CD4-positive, alpha-beta T cell treated with Interleukin-21 for 1 hour (primary cell): ENCODE measurements at places on chromosomes 3 and 15.

- no peak for DNase-seq
Measured at GRCh38 chr3:17508180-17508752, 234.2 kb downstream of the TBC1D5 start.

DNA sequence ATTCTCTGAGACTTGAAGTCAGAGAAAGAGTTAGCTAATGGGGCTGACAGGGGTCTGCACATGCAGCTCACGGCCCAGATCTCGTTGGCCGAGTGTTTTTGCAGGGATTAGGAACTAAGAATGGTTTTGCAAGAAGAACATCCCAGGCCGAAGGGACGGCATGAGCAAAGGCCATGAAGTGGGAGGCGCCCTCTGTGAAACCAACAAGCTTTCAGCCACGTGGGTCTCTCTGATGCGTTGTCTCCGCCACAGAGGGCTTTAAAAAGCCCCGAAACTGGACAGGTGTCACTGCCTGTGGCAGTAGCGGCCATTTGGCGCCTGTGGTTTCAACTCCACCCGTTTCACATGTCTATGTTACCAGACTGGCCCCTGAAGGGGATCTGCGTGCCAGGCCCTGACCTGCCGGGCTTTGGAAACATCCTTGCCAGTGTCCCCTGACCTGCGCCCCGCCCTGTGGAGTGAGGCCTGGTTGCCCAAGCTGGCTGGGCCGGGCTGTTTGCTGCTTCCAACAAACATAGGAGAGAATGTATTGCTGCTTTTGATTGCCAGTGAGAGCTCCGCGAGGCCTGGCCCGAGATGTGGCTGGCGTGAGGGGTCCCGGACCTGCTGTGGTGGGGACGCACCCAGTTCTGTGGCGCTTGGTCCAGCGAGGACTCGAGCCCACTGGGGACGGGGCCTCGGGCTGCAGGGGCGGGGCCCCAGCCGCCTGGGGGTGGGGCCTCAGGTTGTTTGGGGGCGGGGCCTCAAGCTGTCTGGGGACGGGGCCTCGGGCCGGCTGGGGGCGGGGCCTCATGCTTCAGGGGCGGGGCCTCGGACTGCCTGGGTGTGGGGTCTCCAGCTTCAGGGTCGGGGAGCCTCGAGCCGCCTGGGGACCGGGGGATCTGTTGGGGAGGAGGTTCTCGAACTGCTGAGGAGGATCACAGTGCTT is 30.4 kb downstream of the GOLGA6L2 start:
- DNase-seq: no peak

DNA sequence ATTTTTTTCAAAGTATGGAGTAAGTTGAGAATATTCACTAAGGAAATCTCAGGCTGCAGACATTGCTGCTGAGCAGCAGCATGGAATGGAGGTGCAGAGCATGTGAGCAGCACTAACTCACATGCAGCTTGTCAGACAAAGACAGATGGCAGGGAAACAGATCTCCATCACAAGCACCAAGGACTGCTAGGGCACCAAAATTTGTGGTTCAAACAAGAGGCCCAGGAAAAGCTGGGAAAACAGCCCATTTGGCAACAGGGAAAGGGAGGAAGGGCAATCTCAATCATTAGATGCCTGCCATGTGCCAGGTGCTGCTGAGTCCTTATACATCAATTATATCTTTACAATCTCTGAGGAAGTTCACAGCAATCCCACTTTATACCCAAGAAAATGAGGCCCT is 47.2 kb upstream of the EIF1B start:
- DNase-seq: no peak

- no peak for DNase-seq
Measured at GRCh38 chr15:51580385-51580784, 42.2 kb downstream of the DMXL2 start.

DNA sequence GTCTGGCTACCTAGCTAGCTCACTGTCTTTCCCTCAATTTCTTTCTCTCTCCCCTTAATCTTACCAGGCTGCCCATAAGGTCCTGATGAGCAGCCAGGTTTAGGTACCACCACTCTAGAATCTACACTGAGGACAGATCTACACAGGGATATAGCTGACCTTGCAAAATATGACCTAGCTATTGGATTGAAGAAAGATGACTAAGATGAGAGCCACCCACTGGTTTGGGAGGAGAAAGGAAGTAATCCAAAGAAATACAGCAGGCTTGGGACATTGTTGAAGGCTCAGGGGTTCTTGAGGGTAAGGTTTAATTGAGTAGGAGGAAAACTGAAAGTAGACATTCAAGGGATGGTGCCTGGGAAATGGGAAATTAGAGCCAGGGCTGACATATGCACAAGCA is 142.0 kb upstream of the TMC3 start:
- no peak for DNase-seq

DNA sequence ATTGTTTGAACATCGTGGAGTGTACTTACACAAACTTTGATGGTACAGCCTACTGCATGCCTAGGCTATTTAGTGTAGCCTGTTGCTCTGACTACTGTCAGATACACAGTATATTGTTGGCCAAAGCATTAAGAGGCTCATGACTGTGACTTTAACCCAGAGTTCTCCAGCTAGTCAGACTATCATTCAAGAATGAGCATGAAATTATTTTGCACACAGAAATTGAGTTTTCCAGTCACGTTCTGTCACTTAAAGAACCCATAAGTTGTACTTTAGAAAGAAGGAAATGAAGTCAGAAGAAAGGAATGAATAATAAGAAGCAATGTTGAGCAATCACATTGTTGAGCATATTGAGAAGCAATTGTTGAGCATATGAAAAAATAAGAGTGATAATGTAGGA is 37.6 kb upstream of the SLC22A13 start:
- DNase-seq: no peak

DNA sequence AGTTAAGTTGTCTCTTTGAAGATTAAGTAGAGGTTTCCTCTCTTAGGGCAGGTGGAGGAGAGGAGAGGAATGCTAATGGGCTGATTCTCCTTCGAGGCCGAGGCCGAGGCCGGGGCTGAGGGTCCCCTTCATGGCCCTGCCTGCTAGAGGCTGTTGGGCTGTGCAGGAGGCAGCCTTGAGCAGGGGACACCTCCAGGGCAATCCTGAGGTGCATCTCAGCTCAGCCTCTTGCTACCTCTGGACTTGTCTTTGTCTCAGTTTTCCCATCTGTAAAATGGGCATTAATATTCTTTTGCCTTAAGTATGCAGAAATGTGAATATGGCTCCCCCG is 97.7 kb upstream of the PRR20G start:
- DNase-seq: no peak

DNA sequence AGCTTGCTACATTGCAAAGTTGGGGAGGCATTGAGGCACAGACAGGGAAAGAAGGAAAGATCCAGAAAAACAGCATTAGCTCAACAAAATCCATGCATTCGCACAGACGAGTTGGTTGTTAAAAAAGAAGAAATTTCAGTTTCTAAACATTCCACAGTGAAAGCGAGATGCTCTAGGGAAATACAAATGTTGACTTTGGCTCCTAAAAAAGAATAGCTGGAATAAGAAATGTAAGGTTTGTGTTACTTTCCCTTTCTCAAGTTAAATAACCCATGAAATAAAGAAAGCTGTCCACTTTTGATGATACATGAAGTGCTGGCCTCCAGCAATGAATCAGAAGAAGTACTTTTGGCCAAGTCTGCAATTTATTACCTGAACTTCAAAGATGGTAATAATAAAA is 465.1 kb downstream of the ERC2 start:
- no peak for DNase-seq

GRCh38 chr3:117630469-117630868 is 920.9 kb downstream of the TUSC7 start:
- DNase-seq: no peak

GRCh38 chr3:103169289-103169688 is 734.5 kb downstream of the ZPLD1 start:
- DNase-seq: no peak

DNA sequence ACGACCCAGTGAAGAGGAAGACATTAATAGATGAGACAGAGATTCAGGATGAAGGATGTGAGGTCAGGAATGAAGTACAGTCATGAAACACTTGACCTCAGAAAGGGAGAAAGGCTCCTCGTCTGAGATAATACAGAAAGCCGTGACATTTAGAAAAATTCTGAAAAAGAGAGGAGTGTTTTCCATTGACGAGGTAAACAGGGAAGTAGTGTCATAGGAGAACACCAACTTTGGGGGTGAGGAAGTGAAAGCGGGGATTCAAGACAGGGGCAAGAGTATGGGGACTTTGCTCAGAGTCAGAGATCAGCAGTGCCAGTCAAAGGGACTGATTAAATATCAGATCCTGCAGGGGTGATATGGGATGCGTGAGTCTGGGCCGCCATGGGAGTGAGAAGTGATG is 160.9 kb downstream of the PLCL2 start:
- DNase-seq: no peak

GRCh38 chr3:48652923-48653715 is 9.6 kb downstream of the CELSR3 start:
- no peak for DNase-seq

- no peak for DNase-seq
Measured at GRCh38 chr3:36219398-36219797, 160.9 kb upstream of the STAC start.

DNA sequence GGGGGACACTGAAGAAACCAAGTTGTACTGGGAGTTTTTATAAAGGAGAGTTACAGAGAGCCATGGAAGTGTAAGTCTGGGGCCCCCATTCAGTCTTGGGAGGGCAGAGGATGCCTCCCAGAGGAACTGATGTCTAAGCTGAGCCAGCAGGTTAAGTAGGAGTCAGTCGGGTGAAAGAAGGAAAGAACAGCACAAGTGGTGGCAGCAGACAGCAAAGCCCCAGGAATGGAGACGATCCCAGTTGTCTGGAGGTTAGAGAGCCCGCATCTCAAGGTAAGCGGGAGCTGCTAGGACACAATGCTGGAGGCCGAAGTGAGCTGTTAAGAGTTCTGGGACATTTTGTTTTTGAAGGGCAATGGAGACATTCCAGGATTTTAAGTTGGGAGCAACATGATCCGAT is 88.8 kb downstream of the TAMM41 start:
- no peak for DNase-seq

DNA sequence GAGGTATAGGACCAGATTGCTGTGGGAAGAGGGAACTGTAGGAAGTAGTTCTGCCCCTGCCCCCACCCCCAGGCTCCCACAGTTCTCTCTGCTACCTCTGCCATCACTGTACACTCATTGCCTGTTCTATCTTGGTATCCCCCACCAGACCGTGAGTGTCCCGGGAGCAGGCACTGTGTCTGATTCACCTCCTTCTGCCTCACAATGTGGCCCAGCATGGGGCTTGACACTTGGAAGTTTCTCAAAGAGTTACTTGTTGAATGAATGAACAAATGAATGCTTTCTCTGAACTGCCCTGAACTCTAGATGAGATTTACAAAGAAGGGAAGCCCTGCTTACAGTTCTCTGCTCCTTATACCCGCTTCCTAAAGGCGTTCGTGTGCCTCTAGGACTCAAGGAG is 27.1 kb upstream of the PIK3CB start:
- no peak for DNase-seq

DNA sequence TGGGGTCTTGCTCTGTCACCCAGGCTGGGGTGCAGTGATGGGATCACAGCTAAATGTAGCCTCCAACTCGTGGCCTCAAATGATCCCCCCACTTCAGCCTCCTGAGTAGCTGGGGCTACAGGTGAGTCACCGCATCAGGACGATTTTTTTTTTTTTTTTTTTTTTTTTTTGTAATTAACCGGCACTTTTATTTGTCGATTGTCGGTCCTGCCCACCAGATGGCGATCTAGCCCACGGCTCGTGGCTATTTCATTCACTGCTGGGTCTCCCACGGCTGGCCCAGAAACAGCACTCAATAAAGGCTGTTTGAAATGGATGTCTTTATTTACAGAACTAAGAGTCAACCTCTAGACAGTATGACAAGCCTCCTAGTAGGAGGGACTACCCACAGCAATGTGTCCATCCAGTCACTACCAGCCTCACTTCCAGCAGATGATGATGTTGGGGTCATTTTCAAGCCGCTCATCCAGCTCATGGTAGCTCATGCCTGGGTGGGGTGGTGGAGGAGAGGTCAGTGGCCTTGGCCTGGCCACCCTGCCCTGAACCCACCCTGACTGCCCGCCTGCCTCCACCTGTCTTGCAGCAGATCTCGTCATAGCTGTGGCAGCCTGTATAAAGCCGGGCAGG is 1.8 kb upstream of the ZMYND10 start:
- peak; percentile 87 for DNase-seq

DNA sequence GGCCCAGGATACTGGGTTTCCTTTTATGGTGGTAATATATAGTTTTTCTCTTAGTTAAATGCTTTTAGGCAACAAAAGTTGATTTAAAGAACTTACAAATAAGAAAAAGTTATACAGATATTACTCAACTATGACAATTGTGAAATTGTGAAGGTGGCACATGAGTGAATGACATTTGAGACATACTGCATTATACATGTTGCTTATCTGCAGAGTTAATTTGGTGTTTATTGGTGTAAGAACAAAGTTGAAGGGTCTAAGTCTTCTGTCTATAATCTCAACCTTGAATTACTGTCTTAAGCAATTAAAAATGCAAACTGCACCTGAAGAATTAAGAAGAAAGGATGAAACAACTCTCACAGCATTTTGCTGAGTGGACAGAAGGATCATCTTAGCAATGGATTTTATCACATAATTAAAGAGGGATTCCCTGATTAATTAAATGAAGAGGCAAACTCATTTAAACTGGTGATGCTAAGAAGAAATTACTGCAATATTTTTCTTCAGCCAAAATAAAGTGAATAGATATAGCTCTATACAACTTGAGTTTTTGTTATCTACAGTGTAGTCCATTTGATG is 298.9 kb upstream of the TGFBR2 start:
- DNase-seq: no peak

DNA sequence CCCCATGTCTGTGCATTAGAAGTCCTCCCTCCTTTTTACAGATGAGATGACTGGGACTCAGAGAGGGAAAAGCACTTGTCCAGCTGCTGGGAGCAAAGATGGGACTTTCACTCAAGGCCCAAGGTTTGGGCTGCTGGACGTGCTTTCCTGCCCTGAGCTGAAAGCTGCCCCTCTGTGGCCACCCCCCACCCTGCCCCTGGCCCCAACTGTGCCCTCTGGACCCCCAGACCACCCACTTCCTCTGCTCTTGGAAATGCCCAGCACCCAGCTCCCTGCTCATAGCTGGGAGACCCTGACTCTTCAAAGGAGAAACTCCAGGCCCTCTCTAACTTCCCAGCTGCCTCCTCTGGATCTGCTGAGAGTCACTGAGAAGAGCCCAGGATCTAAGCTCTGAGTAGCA is 20.7 kb downstream of the GRIP2 start:
- DNase-seq: no peak

- DNase-seq: no peak
Measured at GRCh38 chr3:185714085-185714484, 110.8 kb downstream of the IGF2BP2 start.

DNA sequence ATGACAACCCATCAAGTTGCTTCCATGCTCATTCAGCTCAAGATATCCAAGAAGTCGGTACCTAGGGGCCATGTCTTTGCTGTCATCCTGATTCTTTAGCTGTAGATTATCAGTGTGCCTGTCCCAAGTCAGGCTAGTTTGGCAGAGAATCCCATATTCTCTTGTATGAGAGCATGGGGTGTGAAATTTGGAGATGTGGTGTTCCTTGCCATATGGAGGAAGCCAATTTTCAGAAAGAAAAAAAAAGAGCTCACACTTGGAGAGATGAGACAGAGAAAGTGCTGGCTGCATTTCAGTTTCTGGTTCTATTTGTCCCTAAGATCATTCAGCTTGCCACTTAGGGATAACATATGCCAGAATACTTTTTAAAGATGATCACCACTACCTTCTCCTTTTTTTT is 52.3 kb upstream of the SLC4A7 start:
- no peak for DNase-seq
